ENCODE measurements at places on chromosomes 2 and 18. TPM values are rescaled to one million over a fixed set of nuclear protein-coding genes. Genes with fewer than 3 reads are reported as not detected.
A peak's percentile ranks its signal among the peaks of the same experiment; 100 is the strongest.

DNA sequence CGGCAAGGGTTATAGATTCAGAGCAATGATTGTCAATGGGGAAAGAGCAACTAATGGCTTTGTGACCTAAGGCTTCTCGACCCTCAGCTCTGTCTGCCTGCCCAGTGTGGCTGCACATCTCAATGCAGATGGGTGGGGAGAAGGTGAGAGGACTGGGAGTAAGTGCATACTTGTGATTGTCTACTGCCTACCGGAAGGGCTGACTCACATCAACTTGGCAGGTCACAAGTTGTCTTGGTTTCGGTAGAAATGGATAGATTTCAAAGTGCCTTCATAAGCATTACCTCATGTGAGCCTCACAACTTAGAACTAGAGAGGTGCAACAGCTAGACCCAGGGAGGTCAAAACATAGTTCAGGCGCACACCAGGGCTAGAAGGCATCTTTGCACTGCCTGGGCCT is 29.4 kb downstream of the STAT1 start:
- no peaks in the 10 kb centered on the region for H3K27me3 ChIP-seq
- DNase-seq, result no peak
- peak overlapping the region; percentile 5 for H3K27ac ChIP-seq

EML6 gene
- 2.6 TPM for total RNA-seq

DNA sequence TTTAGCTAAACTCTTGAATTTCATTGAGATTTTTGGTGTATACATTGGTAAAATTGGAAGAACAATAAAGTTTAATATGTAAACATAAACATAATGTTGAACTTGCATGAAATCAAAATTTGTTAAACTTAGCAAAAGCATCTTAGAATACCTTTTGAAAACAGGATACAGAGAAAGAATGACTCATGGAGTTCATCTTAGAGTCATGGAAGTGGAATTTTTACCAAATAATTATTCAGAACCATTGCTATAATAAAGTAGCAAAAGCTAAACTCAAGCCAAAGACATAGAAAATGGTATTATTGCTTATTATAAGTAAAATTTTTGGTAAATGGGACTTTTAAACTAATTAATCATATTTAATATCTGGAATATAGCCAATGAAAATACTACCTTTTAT is 841.6 kb upstream of the SLC39A10 start:
- H3K27ac ChIP-seq, result no peak overlapping the region
- DNase-seq, result no peak
- H3K27me3 ChIP-seq, result no peaks in the 10 kb centered on the region
- no peaks in the 10 kb centered on the region for H3K36me3 ChIP-seq

DNA sequence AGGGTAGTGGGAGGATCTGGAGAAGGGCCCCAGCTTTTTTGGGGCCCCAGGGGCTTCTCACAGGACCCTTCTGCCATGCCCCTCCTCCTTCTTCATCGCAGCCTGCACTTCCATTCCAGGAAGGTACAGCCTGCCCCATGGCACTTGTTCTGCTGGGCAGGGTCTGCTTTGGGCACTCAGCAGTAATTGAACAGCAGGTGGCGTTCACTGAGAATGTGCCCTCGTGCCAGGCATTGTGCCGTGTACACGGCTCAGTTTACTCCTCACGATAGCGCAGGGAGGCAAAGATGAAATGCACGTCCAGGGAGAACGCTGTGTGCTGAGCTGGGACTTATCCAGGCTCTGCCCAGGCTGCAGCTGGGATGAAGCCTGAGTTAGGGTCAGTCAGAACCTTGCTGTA is 54.8 kb upstream of the ASB18 start:
- no peak overlapping the region for H3K27ac ChIP-seq
- DNase-seq, result no peak
- H3K36me3 ChIP-seq, result peaks cover 18% of the 10 kb centered on the region
- H3K4me1 ChIP-seq, result no peaks in the 10 kb centered on the region
- no peaks in the 10 kb centered on the region for H3K27me3 ChIP-seq
- H3K4me3 ChIP-seq, result no peak overlapping the region

ARHGAP15 gene
- total RNA-seq, result not detected

DNA sequence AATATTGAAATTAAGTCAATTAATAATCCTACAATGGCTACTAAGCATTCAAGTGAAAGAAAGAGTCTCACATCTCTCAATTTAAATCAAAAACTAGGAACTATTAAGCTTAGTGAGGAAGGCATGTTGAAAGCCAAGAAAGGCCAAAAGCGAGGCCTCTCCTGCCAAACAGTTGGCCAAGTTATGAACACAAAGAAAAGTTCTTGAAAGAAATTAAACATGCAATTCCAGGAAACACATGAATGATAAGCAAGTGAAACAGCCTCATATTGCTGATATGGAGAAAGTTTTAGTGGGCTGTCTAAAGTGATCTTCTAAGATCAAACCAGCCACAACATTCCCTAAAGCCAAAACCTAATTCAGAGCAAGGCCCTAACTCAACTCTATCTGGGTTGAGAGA is 11.8 kb downstream of the RDH14 start:
- H3K36me3 ChIP-seq, result peaks cover under 1% of the 10 kb centered on the region
- H3K27me3 ChIP-seq, result no peaks in the 10 kb centered on the region
- no peak overlapping the region for H3K27ac ChIP-seq

GRCh38 chr2:11659115-11659475 is 10.9 kb downstream of the NTSR2 start:
- no peak overlapping the region for H3K27ac ChIP-seq
- no peak for DNase-seq
- peaks cover 3% of the 10 kb centered on the region for H3K36me3 ChIP-seq
- H3K27me3 ChIP-seq, result peaks cover 13% of the 10 kb centered on the region
- peaks cover 5% of the 10 kb centered on the region for H3K4me1 ChIP-seq

LRATD1 gene
- 177 TPM for total RNA-seq

- no peak overlapping the region for H3K4me3 ChIP-seq
- no peaks in the 10 kb centered on the region for H3K36me3 ChIP-seq
- peaks cover 12% of the 10 kb centered on the region for H3K4me1 ChIP-seq
- no peak for DNase-seq
- H3K27ac ChIP-seq, result no peak overlapping the region
- peaks cover 57% of the 10 kb centered on the region for H3K27me3 ChIP-seq
These were observed 3.7 kb upstream of the GAD1 start for GRCh38 chr2:170812710-170813600.

FOXD4L1 gene
- total RNA-seq, result 0.48 TPM

Data from progenitor cell of endocrine pancreas (in vitro differentiated cells).